ENCODE measurements at places on chromosomes 11 and 22.

DNA sequence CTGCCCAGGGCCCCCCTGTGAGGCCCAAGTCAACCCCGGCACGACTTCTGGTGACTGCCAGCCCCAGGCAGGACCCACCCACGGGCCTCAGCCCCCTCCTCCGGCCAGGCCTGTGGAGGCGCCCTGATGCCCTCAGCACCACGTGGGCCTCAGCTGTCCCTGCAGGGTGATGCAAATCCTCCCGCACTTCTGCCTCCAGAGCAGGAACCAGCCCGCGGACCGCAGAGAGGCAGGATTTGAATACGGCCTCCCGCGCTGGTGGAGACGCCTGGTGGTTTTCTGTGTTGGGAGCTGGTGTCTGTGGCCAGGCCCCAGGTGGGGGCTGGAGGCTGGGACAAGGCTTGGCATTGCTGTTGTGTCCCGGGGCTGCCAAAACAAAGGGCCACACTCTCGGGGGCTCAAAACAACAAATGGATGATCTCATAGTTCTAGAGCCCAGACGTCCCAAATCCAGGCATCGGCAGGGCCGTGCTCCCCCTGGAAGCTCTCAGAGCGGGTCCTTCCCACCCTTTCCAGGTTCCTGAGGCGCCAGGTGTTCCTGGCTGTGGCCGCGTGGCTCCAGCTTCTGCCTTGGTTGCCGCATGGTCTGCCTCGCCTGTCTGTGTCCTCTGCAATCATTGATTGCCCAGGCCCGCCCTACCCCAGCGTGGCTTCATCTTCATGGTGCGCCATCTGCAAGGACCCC lies 19.4 kb downstream of the TRPM5 start:
- DNase-seq: no peak

DNA sequence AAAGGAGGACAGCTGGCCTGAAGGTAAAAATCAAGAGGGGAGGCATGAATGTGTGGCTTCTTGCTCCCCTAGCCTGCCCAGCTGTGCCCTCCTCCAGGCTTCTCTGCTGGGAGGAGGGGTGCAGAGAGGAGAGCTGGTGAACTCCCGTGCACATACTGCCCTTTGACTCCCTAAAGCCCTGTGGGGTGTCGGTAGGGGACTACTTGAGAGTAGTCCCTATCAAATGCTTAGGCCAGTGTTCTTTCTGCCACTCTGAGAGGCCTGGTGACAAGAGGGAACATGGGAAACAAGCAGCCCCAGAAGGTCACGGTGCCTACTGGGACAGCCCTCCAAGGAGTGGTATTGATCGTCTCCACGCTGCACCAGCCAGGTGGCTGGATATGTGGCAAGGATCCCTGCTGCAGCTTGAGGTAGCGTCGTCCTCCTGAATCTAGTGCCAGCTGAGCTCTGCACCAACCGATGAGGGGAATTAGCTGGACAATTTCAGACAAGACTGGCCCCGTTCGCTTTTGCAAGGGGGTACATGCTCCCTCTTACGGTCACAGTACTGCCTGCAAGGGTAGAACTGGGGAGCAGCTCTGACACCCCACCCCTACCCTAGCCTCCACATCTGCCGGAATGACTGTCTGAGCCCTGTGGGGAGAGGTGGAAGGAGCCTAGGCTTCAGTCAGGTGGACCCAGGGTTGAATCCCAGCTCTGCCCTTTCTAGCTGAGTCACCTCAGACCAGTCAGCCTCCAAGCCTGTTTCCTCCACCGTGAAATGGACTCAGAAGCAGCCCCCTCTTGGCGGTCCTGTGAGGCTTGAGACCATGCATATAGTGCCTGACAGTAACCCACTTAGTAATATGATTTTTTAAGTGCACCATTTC lies 17.1 kb upstream of the C11orf96 start:
- DNase-seq: no peak

DNA sequence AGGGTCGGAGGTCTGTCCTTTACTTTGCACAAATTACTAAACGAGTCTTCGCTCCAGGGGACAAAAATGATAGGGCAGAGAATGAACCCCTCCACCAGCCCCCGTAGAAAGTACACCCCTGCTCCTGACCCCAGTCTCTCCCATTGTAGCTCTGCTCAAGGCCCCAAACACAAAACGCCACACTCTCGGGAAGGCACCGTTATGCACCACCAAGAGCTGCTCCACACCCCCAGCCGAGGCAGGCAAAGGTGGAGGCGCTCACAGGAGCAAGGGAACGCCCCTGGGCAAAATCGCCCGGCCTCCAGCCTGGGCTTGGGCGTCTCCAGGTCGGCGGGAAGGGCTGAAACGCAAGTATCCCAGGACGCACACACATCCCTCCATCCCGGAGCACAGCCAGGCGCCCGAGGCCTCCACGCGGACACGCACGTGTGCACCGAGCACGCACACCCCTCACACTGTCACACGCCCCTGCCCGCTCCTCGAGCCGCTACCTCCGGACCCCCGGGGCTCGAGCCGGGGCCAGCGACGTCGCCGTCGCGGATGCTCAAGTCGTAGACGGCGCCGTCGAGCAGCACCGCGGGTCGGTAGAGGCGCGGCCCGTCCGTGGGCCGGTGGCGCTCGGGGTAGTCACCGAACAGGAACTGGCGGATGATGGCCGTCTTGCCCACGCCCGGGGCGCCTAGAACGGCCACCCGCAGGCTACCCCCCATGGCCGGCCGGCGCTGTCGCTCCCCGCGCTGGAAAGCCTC lies 786 bp downstream of the RASL10A start:
- DNase-seq: peak; percentile 65

DNA sequence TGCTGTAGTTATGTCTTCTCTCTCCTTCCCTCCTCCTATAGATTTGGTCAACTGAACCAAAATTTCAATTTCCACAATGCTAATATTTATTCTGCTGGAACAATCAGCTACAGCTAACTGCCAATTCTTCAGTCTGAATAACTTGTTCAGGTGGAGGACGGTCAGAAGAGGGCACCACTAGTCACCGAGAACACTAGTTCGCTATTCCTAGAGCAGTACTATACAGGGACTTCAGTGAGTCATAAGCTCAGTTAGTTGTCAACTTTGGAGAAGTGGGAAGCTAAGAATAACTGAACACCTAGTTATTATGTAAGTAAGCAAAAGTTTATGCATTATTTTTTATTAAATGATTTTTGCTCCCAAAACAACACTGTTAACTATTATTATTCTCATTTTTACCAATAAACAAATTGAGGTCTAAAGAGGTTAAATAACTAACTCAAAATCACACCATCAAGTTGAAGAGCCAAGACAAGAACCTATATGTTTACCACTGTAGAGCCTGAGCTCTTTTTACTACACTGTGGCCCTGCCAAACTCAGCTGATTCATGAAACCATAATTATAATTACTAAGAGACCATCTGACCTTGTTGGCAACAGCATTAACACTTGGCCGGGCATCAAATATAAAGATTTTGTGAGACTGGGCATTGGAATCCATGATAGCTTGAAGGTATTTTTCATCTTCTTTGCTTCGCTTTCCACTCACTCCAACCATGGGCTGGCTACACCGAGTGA lies 59.0 kb downstream of the CEP57 start:
- DNase-seq: no peak

DNA sequence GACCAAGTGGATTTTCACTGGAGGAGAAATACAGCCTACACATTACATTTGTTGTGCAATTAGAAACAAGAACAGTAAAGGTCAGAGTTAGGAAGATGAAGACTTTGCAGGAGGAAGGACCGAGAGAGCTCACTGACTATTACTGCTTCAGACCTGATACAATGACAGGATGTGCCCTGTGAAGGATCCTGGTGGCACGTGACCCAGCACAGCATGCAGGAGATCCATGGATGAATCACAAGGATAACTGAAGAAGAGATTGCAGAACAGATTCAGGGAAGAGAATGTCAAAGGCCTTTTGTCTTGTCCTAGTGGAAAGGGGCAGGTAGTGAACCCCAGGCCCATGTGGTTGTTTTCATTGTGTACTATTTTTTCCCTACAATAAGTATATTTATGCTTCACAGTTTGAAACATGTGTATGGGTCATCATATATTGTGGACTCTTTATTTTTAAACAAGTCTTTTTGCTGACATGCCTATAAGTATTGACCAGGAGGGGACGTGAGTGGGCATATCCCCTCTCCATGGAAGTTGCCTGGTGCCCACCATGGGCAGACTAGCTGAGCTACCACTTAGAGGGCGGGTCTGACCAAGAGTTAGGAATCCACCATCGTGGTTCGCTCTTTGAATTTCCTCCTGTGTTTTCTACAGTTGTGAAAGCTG lies 44.3 kb downstream of the RASSF10 start:
- DNase-seq: no peak

- peak; percentile 83 for DNase-seq
These were observed 789 bp upstream of the KDM2A start for GRCh38 chr11:67118181-67118766.

GRCh38 chr11:11436715-11437313 lies 83.8 kb upstream of the CSNK2A3 start:
- no peak for DNase-seq

GRCh38 chr11:133941546-133941945 lies 15.2 kb downstream of the IGSF9B start:
- no peak for DNase-seq

- DNase-seq: no peak
These were observed 304.7 kb downstream of the NELL1 start for GRCh38 chr11:20973940-20974559.

- DNase-seq: peak; percentile 74
These were observed 539 bp downstream of the EIF4ENIF1 start for GRCh38 chr22:31488988-31489617.

- DNase-seq: peak; percentile 73
These were observed 592 bp upstream of the CTSC start for GRCh38 chr11:88337987-88338668.

DNA sequence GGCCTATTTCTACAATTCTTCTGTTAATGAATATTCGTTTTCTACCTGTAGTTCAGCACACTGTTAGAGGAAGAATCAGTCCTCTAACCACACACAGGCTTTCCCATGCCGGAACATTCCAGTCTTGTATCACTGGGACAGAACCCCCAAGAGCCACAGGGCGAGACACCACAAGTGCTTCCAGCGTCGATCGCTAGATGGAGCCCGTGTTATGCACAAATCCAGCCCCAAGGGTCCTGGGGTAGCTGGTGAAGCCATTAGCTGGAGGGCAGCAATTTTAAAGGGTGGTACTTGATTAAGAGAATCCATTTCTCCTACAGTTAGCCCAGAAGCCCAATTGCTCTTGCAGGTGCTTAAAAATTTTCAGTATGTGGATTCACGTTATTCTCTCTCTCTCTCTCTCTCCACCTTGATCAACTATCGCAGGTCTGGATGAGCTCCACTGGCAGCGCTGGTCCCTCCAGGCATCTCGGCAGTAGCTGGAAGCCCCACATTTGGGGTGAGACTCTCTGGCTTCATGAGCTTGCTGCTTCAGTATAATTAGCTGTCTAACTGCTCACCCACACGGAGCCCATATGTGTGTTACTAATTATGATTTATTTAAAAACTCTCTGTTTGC lies 148.2 kb upstream of the SNX19 start:
- peak; percentile 68 for DNase-seq

DNA sequence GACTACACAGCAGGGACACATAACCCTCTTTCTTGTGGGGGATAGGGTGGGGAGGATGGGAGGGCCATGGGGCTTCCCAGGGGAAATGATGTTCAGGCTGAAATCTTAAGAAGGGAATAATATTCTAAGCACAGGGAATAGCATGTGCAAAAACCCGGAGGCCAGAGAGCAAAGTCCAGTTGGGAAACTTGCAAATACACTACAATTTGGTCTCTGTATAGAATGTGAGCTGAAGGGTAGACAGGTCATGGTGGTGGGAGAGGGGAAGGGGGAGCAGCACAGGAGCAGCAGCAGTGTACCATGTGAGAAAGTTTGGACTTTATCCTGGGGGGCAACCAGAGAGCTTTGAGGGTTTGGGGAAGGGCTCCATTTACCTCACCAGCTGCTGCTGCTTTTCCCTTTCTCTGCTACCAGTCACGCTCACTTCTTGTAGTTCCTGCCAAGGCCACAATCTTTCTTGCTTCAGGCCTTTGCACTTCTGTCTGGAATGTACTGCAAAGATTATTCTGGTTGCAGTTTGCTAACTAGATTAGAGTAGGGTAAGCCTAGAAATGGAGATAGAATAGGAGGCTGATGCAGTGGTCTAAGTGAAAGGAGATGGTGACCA lies 43.0 kb downstream of the KREMEN1 start:
- DNase-seq: no peak

DNA sequence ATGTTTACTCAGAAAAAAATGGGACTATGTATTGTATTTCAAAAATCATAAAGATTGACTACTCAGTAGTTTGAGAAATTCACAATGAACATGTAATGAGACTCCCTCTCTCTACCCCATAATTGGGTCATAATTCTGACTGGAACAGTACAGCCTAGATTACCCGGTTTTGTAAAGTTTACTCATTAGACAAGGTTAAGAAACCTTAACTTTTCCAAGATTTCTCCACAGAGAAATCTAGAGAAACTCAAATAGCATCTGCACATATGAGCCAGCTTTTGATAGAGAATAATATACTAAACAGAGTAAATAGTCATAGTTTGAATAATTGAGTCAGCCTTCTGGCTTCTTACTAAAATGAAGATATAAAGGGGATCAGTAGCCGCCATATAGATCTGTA lies 331.1 kb upstream of the MPPED2 start:
- no peak for DNase-seq

GRCh38 chr11:63937713-63938478 lies 906 bp upstream of the NAA40 start:
- DNase-seq: no peak

DNA sequence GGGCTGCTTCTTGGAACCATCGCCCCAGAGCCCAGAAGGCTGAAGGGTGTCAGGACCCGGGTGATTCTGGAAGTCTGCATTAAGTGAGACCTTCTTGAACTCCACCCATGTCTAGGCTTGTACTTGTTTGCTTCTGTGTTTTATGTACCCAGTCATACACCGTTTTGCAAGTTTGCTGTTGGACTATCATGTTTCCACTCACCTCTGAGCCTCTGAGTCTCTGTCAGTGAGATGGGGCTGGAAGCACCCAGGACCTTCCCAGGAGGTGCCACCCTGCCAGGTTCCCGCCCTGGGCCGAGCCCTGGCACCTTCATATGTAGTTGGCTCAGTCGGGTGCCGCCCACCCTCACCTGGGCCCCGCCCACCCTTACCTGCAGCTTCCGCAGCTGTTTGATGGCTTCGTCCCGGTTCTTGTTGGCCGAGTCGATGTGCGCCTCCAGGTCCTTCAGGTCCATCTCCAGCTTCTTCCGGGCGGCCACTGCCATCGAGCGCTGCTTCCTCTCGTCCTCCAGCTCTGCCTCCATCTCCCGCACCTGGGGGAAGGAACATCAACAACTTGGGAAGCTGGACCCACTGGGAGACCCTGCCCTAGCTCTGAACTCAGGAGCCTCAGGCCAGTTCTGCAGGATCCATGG lies 35.1 kb downstream of the APOL1 start:
- peak; percentile 69 for DNase-seq

DNA sequence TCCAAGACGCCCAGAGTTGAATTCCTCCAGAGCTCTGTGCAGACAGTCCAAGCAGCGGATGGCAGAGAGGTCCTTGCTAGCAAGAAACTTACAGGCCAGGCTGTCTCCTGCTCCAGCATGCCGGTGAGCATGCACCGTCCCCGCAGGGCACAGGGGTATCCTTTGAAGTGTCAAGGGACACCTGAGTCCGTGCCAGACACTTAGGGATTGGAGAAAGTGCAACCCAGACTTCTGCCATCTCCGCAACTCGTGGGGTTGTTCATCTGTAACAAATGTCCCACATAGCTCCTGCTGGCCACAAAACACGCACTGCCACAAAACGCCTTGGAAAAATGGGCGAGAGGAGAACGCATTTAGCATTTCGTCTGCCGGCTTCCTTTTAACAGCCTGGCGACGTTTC lies 13.3 kb downstream of the TSPO start:
- DNase-seq: no peak

- no peak for DNase-seq
These were observed at the start of gene IFITM10 for GRCh38 chr11:1750481-1750839. TSS of gene IFITM10 (minus strand) at chr11:1750595. CDS start at chr11:1750442, 153 bp downstream.
